Stimulated activated CD4-positive, alpha-beta T cell treated with anti-CD3 and anti-CD28 coated beads, Interleukin-4, amount 100 ng/mL, for 1 hour (primary cell): ENCODE measurements at places on chromosomes 7 and 10.

- no peak for DNase-seq
These were observed 14.8 kb downstream of the BHLHA15 start for GRCh38 chr7:98225913-98226614.

GRCh38 chr7:54242776-54243175, 299.4 kb upstream of the VSTM2A start:
- DNase-seq: no peak

- DNase-seq: no peak
These were observed 379.2 kb downstream of the CALN1 start for GRCh38 chr7:72032934-72033333.

- no peak for DNase-seq
These were observed 212.2 kb downstream of the FAM107B start for GRCh38 chr10:14562218-14563075.

DNA sequence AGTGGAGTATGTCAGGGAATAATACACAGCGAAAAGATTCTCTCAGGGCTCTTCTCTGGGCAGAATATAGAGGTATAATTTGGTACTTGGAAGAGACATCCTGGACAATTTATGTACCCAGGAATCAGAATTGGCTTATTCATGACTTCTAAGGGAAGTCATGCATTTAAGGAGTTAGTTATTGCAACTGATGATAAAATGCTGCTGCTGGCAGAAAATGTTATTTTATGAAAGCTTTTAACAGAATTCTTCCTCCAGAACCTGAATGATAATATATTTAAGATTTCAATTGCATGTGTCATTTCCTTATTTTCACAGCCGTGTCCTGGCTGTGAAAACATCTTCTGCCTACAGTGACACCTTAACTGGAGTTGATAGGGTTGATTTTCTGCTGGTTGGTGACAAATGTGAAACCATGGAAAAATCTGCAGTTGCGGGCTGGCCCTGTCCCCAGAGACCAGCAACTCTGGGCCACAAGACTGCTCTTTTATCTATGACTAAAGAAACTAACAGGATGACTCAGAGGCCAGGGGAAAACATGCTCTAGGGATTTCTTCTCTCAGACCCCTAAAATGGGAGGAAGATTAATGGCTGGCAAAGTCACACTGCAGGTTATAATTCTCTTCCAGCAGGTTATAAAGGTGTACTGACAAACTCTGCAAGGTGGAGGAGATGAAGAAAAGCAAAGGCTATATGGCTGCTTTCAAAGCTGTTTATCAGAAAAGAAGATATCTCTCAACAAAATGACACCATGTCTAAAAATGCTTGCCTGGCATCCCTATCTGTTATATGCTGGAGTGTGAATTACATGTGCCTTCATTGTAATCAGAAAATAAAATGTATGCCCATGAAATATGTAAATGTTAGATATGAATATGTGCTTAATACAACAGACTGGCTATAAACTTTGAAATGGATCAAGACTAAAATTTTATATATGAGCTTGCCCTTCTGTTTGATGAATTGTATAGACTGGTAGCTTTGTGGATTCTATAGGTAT, 12.1 kb upstream of the TRUB1 start:
- no peak for DNase-seq
